ENCODE measurements at places on chromosomes 7 and 10.

- DNase-seq, result no peak
Measured at GRCh38 chr10:71434760-71435394, 38.2 kb downstream of the CDH23 start.

DNA sequence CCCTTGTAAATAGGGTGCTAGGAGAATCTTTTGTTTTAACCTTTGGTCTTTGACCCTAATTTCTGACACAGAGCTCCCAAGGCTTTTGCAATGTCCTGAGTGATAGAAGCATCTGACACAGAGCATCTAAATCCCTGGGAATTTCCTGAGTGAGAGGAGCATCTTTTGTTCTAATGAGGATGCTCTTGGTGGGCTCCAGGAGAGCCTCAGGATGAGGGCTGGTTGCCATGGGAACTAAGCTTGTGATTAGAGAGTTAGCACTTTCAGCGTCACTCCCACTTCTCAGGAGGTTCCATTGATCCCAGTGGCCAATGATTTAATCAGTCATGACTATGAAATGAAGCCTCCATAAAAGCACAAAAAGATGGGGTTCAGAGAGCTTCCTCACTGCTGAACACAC is 264.8 kb downstream of the KIF20B start:
- DNase-seq, result no peak

- DNase-seq, result no peak
Measured at GRCh38 chr7:91800389-91800788, 80.1 kb downstream of the MTERF1 start.

- no peak for DNase-seq
Measured at GRCh38 chr7:155002411-155003091, 373 bp downstream of the PAXIP1 start.

DNA sequence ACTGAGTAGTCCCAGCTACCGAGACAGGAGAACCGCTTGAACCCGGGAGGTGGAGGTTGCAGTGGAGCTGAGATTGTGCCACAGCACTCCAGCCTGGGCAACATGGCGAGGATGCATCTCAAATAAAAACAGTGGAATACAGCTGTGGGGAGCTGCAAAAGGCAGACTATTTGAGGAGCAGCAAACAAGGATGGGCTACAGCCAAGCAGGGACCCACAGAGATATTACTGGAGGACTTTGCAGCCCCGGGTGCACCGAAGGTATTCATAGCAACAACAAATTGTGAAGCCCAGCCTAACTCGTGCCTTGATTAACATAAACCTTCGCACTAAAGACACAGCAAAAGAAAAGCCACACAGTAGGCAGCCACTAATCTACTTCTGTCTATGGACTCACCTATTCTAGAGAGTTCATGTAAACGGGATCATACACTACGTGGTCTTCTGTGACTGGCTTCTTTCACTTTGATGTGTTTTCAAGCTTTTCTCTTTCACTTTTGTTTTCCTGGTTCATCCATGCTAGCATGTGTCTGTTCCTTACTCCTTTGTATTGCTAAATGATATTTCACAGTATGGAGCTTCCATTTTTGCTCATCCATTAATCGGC is 34.0 kb downstream of the PODXL start:
- DNase-seq, result no peak

DNA sequence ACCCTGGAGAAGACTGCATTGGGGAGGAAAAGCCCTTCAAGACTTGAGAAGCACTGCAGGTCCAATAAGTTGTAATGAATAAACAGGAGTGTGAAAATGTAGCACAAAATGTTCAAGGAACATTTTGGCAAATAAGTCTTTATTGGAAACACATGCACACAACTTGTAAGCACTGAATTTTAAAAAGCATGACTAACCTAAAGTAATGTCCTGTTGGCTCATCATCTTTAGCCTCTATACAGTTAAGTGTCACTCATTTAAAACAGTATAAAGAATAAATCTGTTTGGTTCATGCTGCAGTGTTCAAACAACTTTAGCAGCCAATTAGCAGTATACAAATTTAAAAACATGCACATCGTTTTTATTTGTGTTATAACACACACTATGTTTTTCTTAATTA is 108.6 kb downstream of the CDK6 start:
- DNase-seq, result no peak

DNA sequence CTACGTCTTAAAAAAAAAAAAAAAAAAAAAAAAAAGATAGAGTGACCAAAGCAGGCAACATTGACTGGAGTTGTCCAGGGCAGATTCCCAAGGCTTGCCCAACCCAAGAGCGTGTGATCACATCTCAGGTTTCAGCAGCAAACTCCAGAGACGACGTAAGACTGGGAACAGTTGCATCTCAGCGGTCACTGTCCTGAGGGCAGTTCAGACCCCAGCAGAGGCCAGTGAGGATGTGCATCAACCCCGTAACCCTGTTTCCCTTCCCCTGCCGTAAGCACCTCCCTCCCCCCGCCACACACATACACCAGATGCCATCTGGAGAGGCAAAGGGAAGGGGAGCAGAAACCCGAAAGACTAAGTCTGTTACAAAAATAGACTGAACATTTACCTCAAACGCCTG is 19.3 kb upstream of the TOMM7 start:
- DNase-seq, result no peak

- no peak for DNase-seq
Measured at GRCh38 chr7:30465046-30465810, 13.4 kb downstream of the NOD1 start.

- no peak for DNase-seq
Measured at GRCh38 chr10:124625831-124626238, 118.3 kb downstream of the FAM53B start.

- no peak for DNase-seq
Measured at GRCh38 chr7:142717453-142717852, 31.8 kb upstream of the PRSS1 start.

DNA sequence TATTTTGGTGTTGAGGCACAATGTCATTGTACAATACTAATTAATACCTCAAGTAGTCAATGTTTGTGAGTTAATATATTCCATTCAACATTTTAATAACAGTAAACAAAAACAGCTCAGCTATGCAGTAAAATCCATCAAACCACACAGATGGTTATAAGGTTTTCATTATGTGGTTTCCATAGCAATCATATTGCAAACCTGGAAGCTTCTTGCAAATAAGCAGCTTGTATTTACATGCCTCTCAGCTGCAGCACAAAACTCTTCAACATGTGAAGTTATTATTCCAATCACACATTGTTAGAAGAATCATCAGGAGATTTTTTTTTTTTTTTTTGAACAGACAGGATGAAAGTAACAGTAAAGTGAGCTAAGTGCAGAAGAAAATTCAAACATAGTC is 170.2 kb downstream of the SKAP2 start:
- DNase-seq, result no peak

DNA sequence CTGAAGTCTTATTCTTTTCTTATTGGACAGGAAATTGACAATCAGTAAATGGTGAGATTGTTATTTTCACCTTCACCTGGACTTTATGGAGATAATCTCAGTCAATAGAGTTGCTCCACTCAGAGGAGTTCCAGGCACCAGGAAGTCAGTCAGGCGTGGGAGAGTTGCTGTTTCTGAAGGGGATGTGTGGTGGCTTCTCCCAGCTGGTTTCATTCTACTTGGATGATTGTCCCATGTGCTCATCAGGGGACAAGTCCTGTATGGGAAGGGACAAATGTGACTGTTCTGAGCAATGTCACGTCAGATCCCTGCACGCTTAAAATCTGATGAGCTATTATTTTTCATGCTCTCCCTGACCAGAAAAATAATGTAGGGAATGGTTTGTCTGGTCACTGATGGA is 222.5 kb upstream of the PITRM1 start:
- DNase-seq, result no peak

DNA sequence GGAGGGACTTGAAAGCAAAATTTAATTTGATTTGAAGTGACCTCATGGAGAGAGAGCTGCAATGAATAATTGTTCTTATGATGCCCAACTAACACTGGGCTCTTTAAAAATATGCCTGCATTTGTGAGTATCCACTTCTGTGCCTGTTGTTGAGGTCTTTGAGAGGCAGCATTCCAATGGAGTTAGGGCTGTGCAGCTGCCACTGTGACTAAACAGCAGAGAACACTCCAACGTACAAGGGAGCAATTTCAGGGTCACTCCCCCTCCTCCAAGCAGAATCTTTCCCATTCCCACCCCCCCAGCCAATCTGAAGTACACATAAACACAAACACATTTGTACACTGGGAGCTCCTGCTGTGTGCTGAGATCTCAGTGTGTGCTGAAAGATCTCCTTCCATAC is 28.0 kb upstream of the GSAP start:
- no peak for DNase-seq

DNA sequence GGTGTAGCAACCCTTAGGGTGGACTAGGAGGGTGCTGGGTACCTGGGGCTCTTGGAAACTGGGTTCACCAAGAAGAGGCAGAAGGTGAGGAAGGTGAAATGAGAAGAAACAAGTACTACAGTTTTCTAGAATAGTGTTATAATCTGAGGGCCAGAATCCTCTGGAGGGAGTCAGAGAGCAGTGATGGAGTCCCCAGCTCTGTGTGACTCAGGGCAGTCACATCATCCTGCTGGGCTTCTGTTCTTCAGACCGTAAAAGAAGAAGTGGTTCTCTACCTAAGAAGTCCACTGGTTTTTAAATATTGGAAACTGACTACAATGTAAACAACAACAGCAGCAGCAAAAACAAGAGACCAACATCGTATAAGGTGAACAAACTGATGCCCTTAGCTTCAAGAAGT is 197.3 kb downstream of the PRPF18 start:
- no peak for DNase-seq

DNA sequence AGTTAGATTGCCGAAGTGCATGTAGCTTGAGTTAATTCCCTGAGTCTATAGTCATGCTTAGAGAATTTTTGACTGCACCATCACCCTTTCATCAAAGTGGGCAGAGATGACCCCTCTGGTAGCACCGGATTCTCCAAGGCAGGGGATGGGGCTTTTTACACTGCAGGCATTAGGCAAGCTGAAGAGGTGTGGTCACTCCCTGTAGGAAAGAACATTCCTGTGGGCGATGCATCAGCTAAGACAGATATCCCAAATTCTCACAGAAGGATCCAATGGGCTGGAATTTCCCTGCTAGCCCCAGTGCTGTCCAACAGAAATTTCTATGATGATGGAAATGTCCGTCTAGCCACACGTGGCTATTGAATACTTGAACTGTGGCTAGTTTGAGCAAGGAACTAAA is 118.2 kb downstream of the ADAM12 start:
- DNase-seq, result no peak

GRCh38 chr10:93873420-93874115 is 20.2 kb upstream of the SLC35G1 start:
- DNase-seq, result no peak

GRCh38 chr10:43225787-43226153 is 41.1 kb downstream of the RASGEF1A start:
- DNase-seq, result no peak

GRCh38 chr10:44426247-44427034 is 41.5 kb upstream of the CXCL12 start:
- DNase-seq, result no peak

GRCh38 chr10:30967650-30968410 is 63.8 kb downstream of the ZNF438 start:
- DNase-seq, result no peak
